ENCODE measurements at places on chromosomes 7 and 10.
A peak's percentile ranks its signal among the peaks of the same experiment; 100 is the strongest.

DNA sequence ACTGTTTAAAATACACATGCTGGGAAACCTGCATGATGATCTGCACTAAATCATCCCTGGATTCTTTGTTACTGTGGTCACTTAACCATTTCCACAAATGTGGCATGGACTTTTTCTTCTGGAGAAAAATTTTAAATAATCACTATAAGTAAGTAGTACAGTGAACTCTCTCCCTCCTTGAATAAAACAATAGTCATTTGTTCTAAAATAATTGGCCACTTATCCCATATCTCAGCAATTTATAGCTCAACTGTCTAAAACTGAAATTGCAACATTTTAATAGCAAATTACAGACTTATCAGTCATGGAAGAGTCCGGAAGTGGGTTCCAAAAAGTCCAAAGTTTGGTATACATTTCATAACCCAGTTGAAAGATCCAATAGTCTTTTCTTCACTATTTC lies 90.9 kb downstream of the MTERF1 start:
- DNase-seq, result no peak

DNA sequence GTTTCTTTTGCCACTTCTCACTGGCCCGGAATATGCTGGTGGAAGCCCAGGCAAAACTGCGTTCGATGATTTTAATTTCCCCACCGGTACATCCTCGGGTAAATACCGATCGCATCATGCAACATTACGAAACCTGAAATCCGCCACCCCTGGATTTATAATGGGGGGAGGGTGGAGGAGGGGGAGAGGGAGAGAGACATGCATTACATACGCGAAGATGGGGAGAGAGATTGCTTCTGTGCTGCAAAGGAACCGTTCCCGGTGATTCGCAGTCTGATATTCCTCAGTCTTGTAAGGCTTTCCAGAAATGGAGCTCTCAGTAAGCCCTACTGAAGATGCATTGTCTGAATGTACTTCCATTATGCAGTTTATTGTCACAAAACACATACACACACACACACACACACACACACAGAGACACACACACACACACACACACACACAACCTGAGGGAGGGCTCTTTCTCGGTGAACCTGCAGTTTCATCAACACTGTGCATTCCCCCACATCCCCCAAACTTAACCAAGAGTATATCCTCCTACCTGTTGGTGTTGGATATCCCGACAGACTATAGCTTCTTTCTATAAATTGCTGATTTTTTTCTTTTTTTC lies 741 bp downstream of the GPR85 start:
- DNase-seq, result peak; percentile 41

DNA sequence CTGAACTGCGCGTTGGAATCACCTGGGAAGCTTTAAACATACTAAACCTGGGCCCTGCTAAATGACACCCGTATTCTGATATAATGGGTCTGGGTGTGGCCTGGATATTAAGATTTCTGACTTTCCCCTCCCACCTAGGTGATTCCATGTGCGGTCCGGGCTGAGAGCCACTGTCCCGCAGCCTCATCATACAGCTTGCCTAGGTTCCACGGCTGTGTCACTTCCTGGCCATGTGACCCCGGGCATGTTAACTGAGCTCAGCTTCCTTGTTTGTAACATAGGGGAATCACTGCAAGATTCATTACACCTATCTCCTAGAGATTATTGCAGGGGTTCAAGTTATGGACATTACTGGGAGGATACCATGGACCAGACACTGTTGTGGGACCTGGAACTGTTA lies 472.7 kb upstream of the GALNT17 start:
- DNase-seq, result no peak

GRCh38 chr10:124943301-124944092 lies 1.6 kb downstream of the ZRANB1 start:
- DNase-seq, result peak; percentile 77

GRCh38 chr10:59047957-59048618 lies 128.4 kb upstream of the PHYHIPL start:
- no peak for DNase-seq

DNA sequence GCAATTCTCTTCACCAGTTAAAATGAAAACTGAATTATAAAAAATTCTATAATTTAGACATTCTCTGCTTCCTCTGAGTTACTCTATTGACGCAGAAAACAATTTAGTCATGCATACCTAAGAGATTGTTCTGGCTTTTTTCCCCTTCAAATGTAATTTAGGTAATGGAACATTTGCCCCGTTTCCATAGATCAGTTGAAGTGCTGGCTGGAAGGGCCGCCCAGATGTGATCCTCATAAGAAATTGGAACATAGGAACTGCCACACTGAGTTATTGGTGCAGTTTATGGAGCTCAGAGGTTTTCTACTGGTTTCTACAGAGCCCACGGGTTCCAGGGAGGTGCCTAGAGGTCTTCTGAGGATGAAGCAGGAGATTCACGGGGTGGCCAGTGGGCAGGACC lies 581.7 kb downstream of the SDK1 start:
- no peak for DNase-seq

GRCh38 chr10:8194050-8194449 lies 139.6 kb downstream of the GATA3 start:
- DNase-seq, result no peak

GRCh38 chr10:3397231-3397630 lies 224.6 kb upstream of the PITRM1 start:
- no peak for DNase-seq

DNA sequence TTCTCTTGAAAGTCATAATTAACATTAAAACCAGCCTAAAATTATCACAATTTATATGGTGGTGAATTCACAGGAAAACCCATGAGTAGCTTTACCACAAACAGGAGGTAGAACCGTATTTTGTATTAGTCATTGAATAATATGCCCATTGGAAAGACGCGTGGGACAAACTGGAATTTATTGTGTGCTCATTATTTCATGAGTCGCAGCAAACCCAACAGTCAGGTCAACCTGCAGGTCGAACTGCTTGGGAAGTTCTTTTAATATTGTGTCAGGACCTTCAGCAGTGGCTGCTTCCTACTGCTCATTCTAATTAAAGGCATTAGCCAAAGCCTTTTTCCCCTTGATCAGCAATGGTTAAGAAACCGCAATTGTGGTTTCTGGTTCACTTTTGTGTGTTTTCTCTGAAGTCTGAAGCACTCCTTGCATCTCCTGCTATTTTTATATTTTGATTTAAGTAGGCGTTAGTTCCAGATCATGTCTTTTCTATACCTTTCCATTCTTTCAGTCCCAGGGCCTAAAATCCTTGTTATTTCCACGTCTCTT lies 100.1 kb downstream of the RAB11FIP2 start:
- peak; percentile 29 for DNase-seq

GRCh38 chr7:70696201-70696754 lies 435.7 kb upstream of the GALNT17 start:
- DNase-seq, result peak; percentile 33

GRCh38 chr7:116670409-116671015 lies 1.5 kb upstream of the MET start:
- no peak for DNase-seq

DNA sequence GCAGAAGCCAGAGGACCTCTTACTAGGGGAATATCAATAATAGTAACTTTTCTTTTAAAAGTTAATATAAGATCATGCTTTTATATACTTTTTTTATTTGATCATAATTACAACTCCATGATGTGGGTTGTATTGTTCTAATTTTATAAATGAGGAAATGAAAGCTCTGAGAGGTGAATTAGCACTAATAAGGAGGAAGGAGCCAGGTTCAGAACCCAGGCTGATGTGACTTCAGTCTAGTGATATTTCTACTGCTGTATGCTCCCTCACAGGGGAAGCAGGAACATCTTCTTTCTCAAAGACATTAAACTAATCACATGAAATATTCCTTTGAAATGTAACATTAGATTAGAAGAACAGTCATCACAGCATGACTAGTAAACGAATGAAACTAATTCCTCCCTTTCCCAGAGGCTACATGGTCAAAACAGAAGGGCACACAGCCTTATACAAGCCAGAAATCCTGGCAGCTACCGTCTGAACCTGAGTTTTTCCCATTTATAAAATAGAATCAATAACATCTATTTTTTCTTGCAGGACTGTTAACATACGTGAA lies 81.4 kb upstream of the GJD4 start:
- DNase-seq, result no peak

- DNase-seq, result peak; percentile 17
Measured at GRCh38 chr10:110615057-110615747, 28.9 kb upstream of the RBM20 start.
